ENCODE measurements at places on chromosomes 7 and 10.

GRCh38 chr10:47160261-47160908 is 139.6 kb upstream of the GDF10 start:
- H3K27me3 ChIP-seq: no peaks in the 10 kb centered on the region
- no peaks in the 10 kb centered on the region for H3K36me3 ChIP-seq

DNA sequence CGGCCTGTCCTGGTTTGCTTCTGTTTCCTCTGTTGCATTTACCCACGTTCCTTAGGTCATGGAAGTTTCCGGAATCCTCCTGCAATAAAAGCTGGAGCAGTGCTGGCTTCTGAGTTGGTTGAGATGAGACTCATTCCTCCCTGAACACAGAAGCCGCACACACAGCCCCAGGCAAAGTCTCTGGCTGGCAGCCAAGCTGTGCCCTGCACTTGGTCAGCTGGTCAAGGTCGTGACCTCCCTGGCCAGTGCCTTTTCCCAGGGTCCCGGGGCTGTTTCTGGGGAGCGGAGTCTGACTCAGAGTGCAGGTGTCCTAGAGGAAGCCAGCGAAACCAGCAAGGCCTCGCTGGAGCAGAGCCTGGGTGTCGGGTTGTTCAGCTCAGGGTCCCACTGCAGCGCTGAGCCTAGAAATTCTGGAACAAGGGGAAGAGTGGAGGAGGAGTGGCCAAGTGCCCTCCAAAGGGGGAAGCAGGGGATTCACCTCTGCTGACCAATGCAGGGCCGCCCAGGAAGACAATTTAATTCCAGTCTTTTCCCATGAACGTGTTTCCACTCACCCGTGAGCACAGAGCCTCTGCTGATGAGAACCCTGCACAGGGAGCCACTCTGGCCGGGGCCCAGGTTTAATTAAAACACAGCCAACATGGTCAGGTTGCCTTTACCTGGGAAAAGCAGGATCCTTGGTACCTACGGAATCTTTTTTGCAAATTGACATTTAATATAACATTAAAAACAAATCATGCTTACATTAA is 245.5 kb upstream of the PPP2R2D start:
- H3K4me1 ChIP-seq: no peaks in the 10 kb centered on the region
- no peak overlapping the region for H3K27ac ChIP-seq
- no peak overlapping the region for H3K4me3 ChIP-seq
- H3K27me3 ChIP-seq: no peaks in the 10 kb centered on the region

- H3K27me3 ChIP-seq: no peaks in the 10 kb centered on the region
- peak; percentile 23 for DNase-seq
These were observed 6.9 kb upstream of the WIPI2 start for GRCh38 chr7:5183155-5183554.

GRCh38 chr7:33354201-33354600 is 224.8 kb downstream of the BBS9 start:
- H3K4me3 ChIP-seq: no peak overlapping the region
- DNase-seq: no peak
- H3K27ac ChIP-seq: no peak overlapping the region
- no peaks in the 10 kb centered on the region for H3K27me3 ChIP-seq

DNA sequence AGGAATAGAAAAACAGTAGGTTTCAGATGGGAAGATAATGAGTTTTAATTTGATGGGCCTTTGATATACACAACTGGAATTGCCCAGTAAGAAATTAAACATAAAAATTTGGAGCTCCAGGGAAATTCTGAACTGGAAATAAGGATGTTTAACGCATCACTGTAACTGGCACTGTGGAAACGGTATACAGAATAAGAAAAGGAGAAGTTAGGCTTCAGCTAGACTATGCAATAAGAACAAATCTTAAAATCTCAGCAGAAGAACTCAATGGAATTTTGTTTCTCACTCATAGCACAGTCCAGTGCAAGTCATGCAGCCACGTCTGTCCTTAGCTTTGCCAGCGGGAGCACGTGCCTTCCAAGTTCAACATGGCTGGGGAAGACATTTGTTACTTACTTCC is 52.9 kb upstream of the FGL2 start:
- no peak overlapping the region for H3K4me3 ChIP-seq
- no peaks in the 10 kb centered on the region for H3K4me1 ChIP-seq
- no peak for DNase-seq
- no peaks in the 10 kb centered on the region for H3K27me3 ChIP-seq

- H3K27ac ChIP-seq: no peak overlapping the region
- no peaks in the 10 kb centered on the region for H3K36me3 ChIP-seq
- H3K4me3 ChIP-seq: no peak overlapping the region
- no peaks in the 10 kb centered on the region for H3K4me1 ChIP-seq
- no peak for DNase-seq
- H3K27me3 ChIP-seq: no peaks in the 10 kb centered on the region
These were observed 34.3 kb downstream of the SGPL1 start for GRCh38 chr10:70850097-70850496.

DNA sequence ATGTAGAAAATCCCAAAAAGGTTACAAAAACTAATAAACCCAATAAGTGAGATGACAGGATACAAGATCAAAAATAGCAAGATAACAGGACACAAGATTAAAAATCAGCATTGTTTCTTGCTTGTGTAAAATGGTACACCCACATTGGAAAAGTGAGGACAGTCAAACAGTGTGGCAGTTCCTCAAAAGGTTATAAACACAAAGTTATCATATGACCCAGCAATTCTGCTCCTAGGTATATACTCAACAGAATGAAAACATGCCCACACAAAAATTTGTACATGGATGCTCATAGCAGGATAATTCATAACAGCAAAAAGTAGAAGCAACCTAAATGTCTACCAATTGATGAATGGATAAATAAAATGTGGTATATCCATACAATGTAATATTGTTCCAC is 105.8 kb downstream of the ARMH3 start:
- no peaks in the 10 kb centered on the region for H3K27me3 ChIP-seq
- no peaks in the 10 kb centered on the region for H3K36me3 ChIP-seq
- H3K4me3 ChIP-seq: no peak overlapping the region
- no peak overlapping the region for H3K27ac ChIP-seq
- no peak for DNase-seq

Measured in Peyer's patch (tissue), 4 donors.